ENCODE measurements at places on chromosomes 11 and 22. TPM values are rescaled to one million over a fixed set of nuclear protein-coding genes. Genes with fewer than 3 reads are reported as not detected.

ALDH3B1 gene
- 24.9 TPM for total RNA-seq

OR52K2 gene
- not detected for total RNA-seq

ATL3 gene
- total RNA-seq = 120 TPM

TRPC6 gene
- 1.5 TPM for total RNA-seq

TMEM218 gene
- 28.0 TPM for total RNA-seq

FOLR3 gene
- total RNA-seq = 0.99 TPM

TMEM41B gene
- 59.1 TPM for total RNA-seq
